AG04450 (cell line): ENCODE measurements at places on chromosomes 2 and 18. TPM values are rescaled to one million over a fixed set of nuclear protein-coding genes. Genes with fewer than 3 reads are reported as not detected.

- DNase-seq: no peak
Observed at GRCh38 chr2:205041472-205042130, 496.3 kb downstream of the PARD3B start.

- no peak for DNase-seq
Observed at GRCh38 chr18:34760444-34760843, 50.3 kb downstream of the DTNA start.

DNA sequence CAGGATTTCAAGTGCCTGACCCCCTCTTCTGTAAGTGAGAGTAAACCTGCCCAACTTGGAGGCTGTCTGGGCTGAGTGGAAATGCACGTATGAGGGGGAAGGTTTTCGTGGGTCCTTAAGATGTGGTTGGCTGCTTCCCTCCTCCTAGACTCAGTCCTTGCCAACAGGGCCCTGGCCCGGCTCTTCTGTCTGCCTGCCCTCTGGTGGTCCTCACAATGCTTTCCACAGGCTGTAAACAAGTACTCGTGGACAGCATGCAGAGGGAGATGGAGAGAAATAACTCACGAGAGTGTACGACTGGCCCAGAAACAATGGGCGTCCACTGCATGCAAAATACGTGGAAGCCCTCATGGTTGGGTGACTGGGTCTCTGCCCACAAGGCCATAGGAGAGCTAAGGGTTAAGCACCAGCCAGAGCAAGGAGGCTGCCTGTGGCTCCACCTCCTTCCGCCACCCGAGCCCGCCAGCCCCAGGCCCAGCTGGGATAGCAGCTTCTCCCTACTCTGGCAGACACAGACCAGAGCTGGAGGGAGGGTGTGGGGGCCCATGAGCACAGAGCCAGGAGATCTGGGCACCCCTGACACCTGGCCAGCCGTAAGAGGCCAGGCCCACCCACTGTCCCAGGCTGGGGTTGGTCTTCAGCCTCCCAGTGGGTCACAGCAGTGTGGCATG lies 17.0 kb upstream of the ARHGEF4 start:
- DNase-seq: no peak

DNA sequence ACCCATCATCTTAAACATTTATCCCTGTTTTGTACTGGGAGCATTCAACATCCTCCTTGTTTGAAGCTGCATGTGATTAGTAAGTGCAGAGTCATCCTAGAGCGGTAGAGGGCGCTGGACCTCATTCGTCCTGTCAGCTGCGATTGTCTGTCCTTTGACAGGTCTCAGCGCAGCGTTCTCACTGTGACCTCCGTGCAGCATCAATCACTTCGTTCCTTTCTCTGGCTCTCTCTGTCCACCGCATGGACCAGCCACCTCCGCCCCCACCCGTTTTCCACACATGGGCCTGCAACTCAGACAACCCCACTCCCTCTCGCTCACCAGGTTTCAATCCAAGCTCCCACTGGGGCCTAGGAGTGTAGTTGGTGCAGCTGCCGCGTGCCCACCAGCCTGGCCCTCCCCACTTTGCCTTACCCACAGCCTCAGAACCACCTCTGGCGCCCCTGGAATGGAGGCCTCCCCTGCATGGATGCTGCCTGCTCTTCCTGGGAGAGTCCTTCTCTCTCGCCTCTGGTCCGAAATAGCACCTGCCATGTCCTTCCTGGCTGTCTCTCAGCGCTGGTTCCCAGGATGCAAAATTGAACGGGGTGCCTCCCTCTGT lies 90.5 kb downstream of the NDUFA10 start:
- DNase-seq: no peak

GRCh38 chr2:177916342-177916741 lies 156.2 kb downstream of the PDE11A start:
- no peak for DNase-seq

DNA sequence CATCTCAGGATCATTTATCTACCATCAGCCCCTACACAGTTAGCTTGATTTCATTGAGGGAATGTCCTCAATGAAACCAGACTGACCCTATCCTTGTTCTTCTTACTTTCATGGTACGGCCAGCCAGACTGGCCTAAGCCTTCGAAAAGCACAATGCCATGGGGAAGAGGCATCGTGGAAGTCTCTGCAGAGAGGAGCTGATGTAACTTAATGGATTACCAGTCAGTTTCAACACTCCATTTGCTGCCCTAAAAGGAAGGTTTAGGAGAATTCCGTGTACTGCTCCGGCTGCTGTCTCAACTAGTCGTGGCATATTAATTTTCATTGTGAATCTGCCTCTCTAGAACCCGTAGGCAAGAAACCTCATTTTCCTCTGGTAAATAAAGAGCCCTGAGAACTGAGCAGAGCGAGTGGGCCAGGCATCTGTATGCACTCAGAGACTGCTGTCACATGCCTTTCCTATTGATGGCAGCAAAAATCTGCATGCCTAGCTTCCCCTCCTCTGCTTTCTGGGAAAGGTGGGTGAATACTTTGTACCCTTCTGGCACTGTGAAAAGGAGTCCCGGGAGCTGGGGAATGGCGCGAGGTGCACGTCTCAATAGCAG lies 184.9 kb downstream of the KLHL29 start:
- no peak for DNase-seq

- DNase-seq: no peak
Observed at GRCh38 chr2:9285385-9285920, 78.8 kb downstream of the ASAP2 start.

DNA sequence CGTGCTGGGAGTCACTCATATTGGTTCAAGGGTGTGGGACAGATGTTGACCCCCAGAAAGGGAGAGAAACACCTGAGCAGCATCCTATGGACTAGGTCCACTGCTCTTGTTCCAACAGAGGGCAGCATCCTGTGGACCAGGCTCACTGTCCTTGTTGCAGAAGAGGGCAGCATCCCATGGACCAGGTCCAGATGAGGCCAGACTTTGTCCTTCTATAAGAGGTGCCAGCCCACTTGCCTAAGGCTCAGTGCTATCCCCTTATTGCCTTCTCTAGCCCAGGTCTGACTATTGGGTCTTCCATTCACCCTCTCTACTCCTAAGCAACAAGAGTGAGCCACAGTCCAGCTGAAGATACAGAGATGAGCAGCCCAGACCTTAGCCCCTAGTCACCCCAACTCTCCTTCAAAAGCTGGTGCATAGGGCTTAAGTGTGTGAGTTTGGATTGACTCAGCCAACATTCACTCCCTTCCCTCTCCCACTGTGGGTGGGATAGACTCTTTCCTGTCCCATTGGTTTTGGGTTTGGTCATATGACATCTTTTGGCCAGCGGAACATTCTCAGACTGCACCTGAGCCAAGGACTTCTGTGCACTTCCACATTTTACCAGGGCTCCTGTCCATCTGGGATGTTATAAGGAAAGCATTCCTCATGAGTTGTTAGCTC lies 132.4 kb upstream of the GPC1 start:
- DNase-seq: no peak

GRCh38 chr18:11859282-11859830 lies 8.1 kb downstream of the CHMP1B start:
- no peak for DNase-seq

DNA sequence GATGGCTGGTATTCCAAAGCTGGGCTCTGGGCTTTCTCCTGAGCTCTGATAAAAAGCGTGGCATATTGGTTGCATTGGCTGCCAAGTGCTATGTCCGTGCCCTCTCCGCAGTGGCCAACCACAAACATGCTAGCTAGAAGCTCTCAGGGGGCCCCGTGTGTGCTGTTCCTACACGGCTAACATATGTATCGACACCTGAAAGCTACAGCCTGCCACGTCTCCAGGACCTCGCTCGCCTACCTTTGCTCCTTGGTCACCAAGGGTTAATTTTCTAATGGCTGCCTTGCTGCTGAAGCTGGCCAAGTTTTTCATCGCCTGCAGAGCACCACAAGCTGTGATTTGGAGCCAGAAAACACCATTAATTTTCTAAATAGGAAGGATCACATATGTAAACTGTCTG lies 888.4 kb downstream of the BCL11A start:
- no peak for DNase-seq

- DNase-seq: peak; percentile 59
Observed at GRCh38 chr2:188695953-188696352, 278.2 kb upstream of the COL3A1 start.

DNA sequence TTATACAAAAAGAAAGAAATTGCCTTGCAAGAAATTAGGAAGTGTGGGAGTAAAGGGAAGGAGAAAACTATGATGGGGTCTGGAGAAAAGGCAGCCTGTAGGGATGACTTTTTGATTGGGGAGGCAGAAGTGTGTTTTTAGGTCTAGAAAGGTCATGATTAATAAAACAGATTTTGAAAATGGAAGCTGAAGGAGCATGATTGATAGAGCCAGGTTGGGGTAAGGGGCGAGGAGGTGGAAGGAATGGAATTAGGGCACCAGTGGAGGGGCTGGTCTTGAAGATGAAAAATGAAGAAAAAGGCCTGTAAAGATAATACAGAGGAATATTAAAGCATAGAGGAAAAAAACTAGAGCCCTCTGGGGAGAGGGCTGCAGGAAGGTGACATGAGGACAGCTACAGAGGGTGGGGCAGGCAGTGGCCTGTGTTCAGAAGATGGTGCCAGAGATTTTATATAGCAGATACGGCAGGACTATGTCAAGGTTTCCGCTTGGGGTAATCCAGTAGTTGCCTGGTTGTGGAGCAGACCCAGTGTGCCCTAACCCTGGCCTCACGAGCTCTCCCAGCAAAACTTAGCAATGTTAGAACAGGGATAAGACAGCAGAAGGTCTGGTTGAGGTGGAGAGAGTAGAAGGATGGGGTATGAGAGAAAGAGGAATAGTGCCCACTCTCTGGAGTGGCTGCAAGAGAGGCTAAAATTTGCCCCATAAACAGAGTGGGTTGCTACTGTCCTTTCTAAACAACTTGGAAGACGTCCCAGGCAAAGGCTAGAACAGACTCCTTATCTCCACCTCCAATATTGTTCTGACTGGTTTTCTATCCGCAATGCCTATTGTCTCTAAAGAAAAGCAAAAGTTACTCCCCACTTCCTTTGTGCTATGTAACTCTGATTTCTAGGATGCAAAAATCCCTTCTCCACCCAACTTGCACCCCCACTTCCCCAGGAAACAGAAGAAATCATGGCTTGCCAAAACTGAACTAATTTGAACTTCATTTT lies 287.3 kb downstream of the AGPS start:
- DNase-seq: no peak

DNA sequence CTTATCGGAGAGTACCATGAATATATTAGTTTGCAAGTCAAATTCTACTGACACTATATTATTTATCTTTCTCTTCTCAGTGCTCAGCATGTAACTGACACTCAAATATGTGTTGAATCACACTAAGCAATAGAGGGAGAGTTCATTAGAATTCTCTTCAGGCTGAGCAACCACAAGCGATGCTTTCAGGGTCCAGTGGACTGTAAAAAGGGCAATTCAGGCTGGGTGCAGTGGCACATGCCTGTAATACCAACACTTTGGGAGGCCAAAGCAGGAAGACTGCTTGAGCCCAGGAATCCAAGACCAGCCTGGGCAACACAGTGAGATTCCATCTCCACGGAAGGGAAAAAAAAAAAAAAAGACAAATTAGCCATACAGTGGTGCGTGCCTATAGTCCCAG lies 16.3 kb downstream of the PDE6D start:
- DNase-seq: no peak

GRCh38 chr2:223649554-223650533 lies 47.7 kb upstream of the SCG2 start:
- DNase-seq: no peak

- no peak for DNase-seq
Observed at GRCh38 chr2:154097833-154098398, 226.2 kb downstream of the GALNT13 start.

DNA sequence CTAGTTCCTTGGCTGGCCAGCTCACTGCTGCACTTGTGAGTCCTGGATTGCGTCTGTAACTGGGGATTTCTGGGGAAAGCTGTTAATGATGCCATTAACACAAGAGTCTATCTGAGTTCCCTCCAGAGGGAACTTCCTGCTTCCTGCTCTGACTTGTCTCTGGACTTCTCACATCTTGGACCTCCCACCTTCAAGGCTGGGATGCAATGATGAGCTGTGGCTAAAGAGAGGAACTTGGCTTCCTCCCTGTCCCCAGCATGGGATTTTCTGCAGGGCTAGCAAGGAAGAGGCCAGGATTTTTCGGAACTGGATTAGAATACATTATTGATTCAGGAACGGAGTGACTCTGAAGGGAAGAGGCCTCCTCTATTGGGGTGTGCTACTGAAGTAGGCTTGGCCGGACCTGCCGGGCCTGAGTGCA lies 155.5 kb downstream of the CLIP4 start:
- DNase-seq: no peak

DNA sequence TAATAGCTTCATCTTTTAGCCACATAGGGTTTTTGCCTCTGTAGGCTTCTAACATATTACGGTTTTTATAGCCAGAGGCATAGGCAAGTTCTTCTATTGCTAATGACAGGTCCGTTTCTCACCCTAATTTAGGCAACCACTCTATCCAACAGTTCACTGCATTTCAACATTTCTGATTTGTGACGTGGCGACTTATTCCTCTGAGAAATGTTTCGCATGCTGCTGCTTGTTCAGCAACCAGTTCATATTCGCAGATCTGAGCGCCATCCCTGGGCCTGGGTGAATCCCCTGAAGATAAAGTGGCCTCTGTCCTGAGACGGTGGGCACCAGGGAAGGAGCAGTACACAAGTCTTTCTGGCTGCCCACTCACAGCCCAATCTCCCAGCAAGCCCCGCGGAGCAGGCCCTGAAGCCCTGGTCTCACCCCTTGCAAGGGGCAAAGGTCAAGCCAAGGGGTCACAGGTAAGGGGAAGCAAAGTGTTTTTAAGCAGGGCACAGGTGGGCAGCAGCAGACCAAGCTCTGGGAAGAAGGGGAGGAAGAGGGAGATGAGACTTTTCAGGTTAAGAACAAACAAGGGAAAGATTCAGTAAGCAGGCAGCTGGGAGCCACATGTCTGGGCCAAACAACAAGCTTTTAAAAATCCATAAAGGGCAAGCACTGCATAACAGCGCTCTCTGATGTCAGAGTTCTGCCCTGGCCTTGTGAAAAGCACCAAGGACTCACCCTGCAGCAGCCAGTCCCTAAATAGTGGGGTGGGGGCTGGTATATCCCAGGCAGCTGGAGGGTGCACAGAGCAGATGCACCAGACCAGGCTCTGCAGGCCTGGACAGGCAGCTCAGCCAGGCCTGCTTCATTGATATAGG lies 10.8 kb upstream of the COX7A2L start:
- DNase-seq: no peak

GRCh38 chr2:124662946-124663644 lies 638.0 kb downstream of the CNTNAP5 start:
- DNase-seq: no peak

Gene CDH2
- polyA plus RNA-seq: 42.6 and 45.9 TPM in 2 replicates

Gene POMC
- not detected in 2 replicates for polyA plus RNA-seq

Gene LRPPRC
- polyA plus RNA-seq: 58.1 and 86.9 TPM in 2 replicates

Gene FOXI3
- not detected in 2 replicates for polyA plus RNA-seq

Gene LRATD1
- polyA plus RNA-seq: 1.9 and 2.0 TPM in 2 replicates

Gene FEV
- not detected in 2 replicates for polyA plus RNA-seq

Gene IL1F10
- not detected in 2 replicates for polyA plus RNA-seq

Gene APCDD1
- polyA plus RNA-seq: 0.01 TPM in 1 of 2 replicates, not detected in the other

Gene DSC1
- polyA plus RNA-seq: not detected in 2 replicates
